Neural progenitor cell (in vitro differentiated cells): ENCODE measurements at places on chromosomes 7 and 10. TPM values are rescaled to one million over a fixed set of nuclear protein-coding genes. Genes with fewer than 3 reads are reported as not detected.

The ZNF853 gene
- 6.2 and 8.2 TPM in 2 replicates for total RNA-seq

The CLCN1 gene
- total RNA-seq: not detected in 2 replicates

The LDB1 gene
- total RNA-seq: 46.4 and 79.2 TPM in 2 replicates

The HHEX gene
- total RNA-seq: not detected in 2 replicates

The RBP3 gene
- not detected in 2 replicates for total RNA-seq

The MYO1G gene
- total RNA-seq: 0.03 TPM in 1 of 2 replicates, not detected in the other

The TPK1 gene
- 4.8 and 14.5 TPM in 2 replicates for total RNA-seq

The TMEM270 gene
- not detected in 2 replicates for total RNA-seq

The ACTA2 gene
- 19.0 and 22.3 TPM in 2 replicates for total RNA-seq

The C7orf57 gene
- total RNA-seq: not detected in 2 replicates

- peaks cover 67% of the 10 kb centered on the region for H3K4me1 ChIP-seq
- no peak overlapping the region for H3K4me3 ChIP-seq
- no peaks in the 10 kb centered on the region for H3K27me3 ChIP-seq
- H3K27ac ChIP-seq: no peak overlapping the region
- no peaks in the 10 kb centered on the region for H3K36me3 ChIP-seq
Observed at GRCh38 chr7:28725045-28725642, 233.0 kb downstream of the TRIL start.

DNA sequence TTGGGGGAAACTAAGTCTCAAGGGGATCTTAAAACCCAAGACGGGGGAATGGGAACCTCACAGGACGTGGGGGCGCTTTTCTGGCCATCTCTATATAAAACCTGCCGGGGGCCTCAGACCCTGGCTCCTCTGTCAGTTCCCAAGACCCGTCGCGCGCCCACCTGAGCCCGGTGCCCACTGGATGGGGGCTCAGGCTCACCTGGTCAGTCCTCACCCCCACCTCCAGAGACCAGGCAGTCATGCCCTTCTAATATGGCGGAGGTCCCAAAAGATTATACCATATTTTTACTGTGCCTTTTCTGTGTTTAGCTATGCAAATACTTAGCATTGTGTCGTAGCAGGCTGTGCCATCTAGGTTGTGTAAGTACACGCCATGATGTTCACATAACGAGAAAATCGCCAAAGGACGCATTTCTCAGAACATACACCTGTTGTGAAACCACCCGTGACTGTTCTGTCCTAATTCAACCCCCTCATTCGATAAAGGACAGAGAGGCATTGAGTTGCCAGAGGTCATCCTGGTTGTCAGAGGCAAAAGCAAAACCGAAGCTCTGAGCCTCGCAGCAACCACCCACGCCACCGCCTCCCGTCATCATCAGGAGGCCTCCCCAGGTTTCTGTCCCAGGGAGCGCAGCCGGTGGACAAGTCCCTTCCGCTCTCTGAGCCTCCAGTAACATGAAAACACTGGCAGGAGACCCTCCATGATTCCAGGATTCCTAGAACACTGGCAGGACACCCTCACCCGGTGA, 28.9 kb downstream of the OAT start:
- H3K36me3 ChIP-seq: no peaks in the 10 kb centered on the region
- peaks cover 16% of the 10 kb centered on the region for H3K27me3 ChIP-seq
- peaks cover 10% of the 10 kb centered on the region for H3K4me1 ChIP-seq
- H3K27ac ChIP-seq: no peak overlapping the region
- peak overlapping the region; percentile 42 for H3K4me3 ChIP-seq

DNA sequence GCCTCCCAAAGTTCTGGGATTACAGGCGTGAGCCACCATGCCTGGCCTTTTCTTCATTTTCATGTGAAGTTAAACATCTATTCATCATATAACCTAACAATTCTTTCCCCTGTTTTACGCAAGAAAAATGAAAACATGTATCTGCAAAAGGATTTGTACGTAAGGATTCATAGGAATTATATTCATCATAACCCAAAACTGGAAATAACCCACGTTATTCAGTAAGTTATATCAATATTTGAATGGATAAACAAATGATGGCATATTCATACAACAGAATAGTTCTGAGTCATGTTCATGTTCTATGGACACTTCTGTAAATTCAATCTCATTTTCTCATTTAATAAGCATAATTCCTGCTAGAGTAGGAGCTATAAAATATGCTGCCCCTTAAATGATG, 35.2 kb upstream of the CAV2 start:
- H3K4me3 ChIP-seq: no peak overlapping the region
- no peaks in the 10 kb centered on the region for H3K4me1 ChIP-seq
- DNase-seq: no peak
- H3K27ac ChIP-seq: no peak overlapping the region
- H3K27me3 ChIP-seq: no peaks in the 10 kb centered on the region
- no peaks in the 10 kb centered on the region for H3K36me3 ChIP-seq

GRCh38 chr10:129101232-129101980, 365.6 kb upstream of the MGMT start:
- no peaks in the 10 kb centered on the region for H3K4me1 ChIP-seq
- no peak overlapping the region for H3K27ac ChIP-seq
- no peaks in the 10 kb centered on the region for H3K27me3 ChIP-seq
- no peaks in the 10 kb centered on the region for H3K36me3 ChIP-seq
- DNase-seq: no peak

- no peaks in the 10 kb centered on the region for H3K4me1 ChIP-seq
- H3K27ac ChIP-seq: no peak overlapping the region
- H3K4me3 ChIP-seq: no peak overlapping the region
- H3K36me3 ChIP-seq: no peaks in the 10 kb centered on the region
- H3K27me3 ChIP-seq: no peaks in the 10 kb centered on the region
Observed at GRCh38 chr7:142280263-142280662, 22.4 kb upstream of the PRSS58 start.

DNA sequence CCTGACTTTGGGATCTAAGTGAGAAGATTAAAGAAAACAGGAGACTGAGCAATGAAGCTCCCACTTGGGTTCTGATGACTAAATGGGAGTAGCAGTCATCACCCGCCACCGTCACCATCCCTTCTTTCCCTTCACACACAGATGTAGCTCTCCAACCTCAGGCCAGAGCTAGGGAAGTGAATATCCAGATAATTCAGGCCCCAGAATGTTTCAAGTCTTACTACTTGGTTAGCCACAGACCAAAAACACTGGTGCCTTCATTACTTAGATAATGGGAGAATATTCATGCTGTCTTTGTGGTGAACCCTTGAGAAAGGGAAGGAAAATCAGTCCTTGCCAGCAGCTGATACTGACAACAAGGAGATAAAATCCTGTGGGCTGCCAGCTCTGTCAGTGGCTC, 100.7 kb downstream of the OSBPL3 start:
- no peak for DNase-seq
- no peaks in the 10 kb centered on the region for H3K27me3 ChIP-seq
- no peaks in the 10 kb centered on the region for H3K36me3 ChIP-seq
- no peak overlapping the region for H3K27ac ChIP-seq

GRCh38 chr10:123421461-123421860, 244.7 kb upstream of the GPR26 start:
- peaks cover 6% of the 10 kb centered on the region for H3K4me1 ChIP-seq
- H3K4me3 ChIP-seq: no peak overlapping the region
- no peak overlapping the region for H3K27ac ChIP-seq
- H3K27me3 ChIP-seq: no peaks in the 10 kb centered on the region

DNA sequence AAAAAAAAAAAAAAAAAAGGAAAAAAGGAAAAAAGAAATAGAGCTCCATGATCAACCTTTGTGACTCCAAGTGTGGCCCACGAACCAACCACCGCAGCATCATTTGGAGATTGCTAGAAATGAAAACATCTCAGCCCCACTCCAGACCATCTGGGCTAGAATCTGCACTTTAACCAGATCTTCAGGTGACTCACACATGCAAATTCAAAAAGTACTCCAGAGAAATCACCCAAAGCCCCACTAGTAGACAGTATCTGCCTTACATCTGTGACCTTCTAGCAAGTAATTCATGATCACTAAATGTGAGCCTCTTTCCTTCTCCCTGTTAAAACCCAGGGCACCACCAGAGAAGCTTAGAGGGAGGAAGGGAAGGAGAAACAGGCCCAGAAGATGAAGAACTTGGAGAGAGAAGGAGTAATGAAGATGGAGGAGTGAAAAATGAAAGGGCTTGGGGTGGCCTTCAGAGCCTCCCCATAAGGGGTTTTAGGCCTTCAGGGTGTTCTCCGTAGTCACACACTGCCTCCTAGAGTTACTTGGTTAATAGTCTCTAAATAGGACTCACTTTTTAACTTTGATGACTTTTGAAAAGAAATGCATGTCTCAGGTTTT, 94.0 kb downstream of the SLC37A3 start:
- no peak for DNase-seq
- no peak overlapping the region for H3K4me3 ChIP-seq
- no peak overlapping the region for H3K27ac ChIP-seq
- H3K4me1 ChIP-seq: no peaks in the 10 kb centered on the region
- no peaks in the 10 kb centered on the region for H3K36me3 ChIP-seq

GRCh38 chr10:115022733-115023132, 70.4 kb upstream of the ATRNL1 start:
- H3K36me3 ChIP-seq: no peaks in the 10 kb centered on the region
- no peak overlapping the region for H3K27ac ChIP-seq
- no peaks in the 10 kb centered on the region for H3K4me1 ChIP-seq
- DNase-seq: no peak
- no peaks in the 10 kb centered on the region for H3K27me3 ChIP-seq
- no peak overlapping the region for H3K4me3 ChIP-seq

DNA sequence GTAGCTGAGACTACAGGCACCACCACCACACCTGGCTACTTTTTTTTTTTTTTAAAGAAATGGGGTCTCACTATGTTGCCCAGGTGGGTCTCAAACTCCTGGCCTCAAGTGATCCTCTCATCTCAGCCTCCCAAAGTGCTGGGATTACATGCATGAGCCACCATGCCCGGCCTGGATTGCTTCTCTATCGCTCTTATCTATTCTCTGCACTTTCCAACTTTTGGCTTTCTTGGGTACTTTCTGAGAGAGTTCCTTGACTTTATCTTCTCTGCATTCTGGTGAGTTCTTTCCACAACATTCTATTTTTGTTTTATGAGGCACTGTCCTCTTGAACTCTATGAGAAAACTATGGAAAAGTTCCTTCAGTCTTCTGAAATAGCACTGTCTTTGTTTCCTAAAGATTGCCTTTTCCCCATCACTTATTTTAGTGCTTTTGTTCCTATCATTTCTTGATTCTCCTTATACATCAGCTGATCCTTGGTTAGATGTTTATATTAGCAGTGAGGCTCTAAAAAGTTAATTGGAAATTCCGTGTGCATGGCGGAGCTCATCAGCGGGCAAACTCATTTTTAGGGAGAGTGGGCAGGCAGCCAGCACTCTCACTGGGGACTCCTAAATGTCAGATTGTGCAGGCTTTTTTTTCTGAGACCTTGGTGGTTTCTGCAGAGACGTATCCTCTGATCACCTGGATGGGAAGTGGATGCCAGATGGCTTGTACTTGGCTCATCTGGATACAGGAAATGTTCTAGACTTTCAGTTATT, 43.9 kb downstream of the HIP1 start:
- peaks cover 2% of the 10 kb centered on the region for H3K4me1 ChIP-seq
- no peaks in the 10 kb centered on the region for H3K27me3 ChIP-seq
- H3K27ac ChIP-seq: no peak overlapping the region
- no peak for DNase-seq
- no peaks in the 10 kb centered on the region for H3K36me3 ChIP-seq

DNA sequence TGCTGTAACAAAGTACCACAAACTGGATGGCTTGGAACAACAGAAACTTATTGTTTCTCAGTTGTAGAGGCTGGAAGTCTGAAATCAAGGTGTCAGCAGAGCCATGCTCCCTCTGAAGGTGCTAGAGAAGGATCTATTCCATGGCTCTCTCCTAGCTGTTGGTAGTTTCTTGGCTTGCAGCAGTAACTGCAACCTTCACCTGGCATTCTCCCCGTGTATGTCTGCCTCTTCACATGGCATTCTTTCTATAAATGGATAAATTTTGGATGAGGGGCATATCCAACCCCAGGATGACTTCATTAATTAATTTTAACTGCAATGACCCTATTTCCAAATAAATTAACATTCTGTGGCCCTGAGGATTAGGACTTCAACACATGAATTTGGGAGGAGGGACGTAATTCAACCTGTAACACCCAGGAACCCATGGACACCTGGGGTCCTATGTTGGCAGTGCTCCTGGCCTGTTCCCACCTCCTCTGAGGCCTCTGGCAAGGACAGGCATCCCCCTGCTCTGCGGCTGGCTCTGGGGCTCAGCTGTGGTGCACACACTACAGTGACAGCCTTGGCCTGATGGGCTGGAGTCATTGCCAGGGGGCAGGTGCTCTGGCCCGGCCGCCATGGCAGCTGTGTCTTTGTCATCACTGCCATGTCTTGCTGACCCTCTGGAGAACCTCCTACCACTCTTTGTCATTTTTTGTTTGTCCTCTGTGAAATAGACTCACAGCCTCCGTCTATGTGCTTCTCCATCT, 30.8 kb downstream of the LSMEM1 start:
- H3K36me3 ChIP-seq: no peaks in the 10 kb centered on the region
- H3K4me3 ChIP-seq: no peak overlapping the region
- H3K4me1 ChIP-seq: no peaks in the 10 kb centered on the region
- no peak for DNase-seq
- H3K27ac ChIP-seq: no peak overlapping the region
- H3K27me3 ChIP-seq: no peaks in the 10 kb centered on the region

GRCh38 chr7:109111086-109111485, 541.4 kb downstream of the DNAJB9 start:
- DNase-seq: no peak
- no peaks in the 10 kb centered on the region for H3K27me3 ChIP-seq
- no peaks in the 10 kb centered on the region for H3K36me3 ChIP-seq

- no peaks in the 10 kb centered on the region for H3K27me3 ChIP-seq
- no peak overlapping the region for H3K27ac ChIP-seq
- no peak overlapping the region for H3K4me3 ChIP-seq
- DNase-seq: no peak
Observed at GRCh38 chr10:3136336-3136735, 36.2 kb downstream of the PITRM1 start.

DNA sequence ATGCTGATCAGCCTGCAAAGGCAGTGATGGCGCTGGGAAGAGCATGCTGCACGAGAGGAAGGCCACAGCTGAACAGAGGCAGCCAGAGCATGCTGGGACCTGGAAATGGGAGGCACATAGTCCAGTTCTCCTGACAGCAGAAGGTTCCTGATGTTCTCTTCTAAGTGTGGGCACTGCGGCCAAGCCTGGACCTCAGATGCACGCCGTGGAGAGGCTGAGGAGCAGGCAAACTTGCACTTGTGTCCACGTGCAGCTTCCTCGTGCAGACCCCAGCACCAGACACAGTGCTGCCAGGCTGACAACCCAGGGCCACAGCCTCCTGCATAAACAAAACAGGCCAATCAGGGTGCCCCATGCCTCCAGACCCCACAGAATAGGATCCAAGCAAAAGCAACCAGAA, 93.5 kb upstream of the LANCL2 start:
- H3K27ac ChIP-seq: no peak overlapping the region
- DNase-seq: no peak
- H3K4me1 ChIP-seq: no peaks in the 10 kb centered on the region
- H3K4me3 ChIP-seq: no peak overlapping the region
- no peaks in the 10 kb centered on the region for H3K27me3 ChIP-seq

- peaks cover 27% of the 10 kb centered on the region for H3K4me1 ChIP-seq
- peaks cover 85% of the 10 kb centered on the region for H3K27me3 ChIP-seq
- no peaks in the 10 kb centered on the region for H3K36me3 ChIP-seq
- peak; percentile 79 for DNase-seq
- H3K27ac ChIP-seq: no peak overlapping the region
- peak overlapping the region; percentile 41 for H3K4me3 ChIP-seq
Observed at GRCh38 chr10:102408728-102409603, 9.6 kb downstream of the PSD start.

GRCh38 chr7:143408252-143408685, 387 bp downstream of the EPHA1 start:
- H3K27ac ChIP-seq: no peak overlapping the region
- H3K27me3 ChIP-seq: peaks cover 9% of the 10 kb centered on the region
- no peaks in the 10 kb centered on the region for H3K36me3 ChIP-seq
